ENCODE measurements at places on chromosomes 4 and X. TPM values are rescaled to one million over a fixed set of nuclear protein-coding genes. Genes with fewer than 3 reads are reported as not detected.

Gene F8
- 7.3 TPM for total RNA-seq

- DNase-seq: no peak
Observed at GRCh38 chr4:53928825-53929224, 135.6 kb downstream of the CHIC2 start.

DNA sequence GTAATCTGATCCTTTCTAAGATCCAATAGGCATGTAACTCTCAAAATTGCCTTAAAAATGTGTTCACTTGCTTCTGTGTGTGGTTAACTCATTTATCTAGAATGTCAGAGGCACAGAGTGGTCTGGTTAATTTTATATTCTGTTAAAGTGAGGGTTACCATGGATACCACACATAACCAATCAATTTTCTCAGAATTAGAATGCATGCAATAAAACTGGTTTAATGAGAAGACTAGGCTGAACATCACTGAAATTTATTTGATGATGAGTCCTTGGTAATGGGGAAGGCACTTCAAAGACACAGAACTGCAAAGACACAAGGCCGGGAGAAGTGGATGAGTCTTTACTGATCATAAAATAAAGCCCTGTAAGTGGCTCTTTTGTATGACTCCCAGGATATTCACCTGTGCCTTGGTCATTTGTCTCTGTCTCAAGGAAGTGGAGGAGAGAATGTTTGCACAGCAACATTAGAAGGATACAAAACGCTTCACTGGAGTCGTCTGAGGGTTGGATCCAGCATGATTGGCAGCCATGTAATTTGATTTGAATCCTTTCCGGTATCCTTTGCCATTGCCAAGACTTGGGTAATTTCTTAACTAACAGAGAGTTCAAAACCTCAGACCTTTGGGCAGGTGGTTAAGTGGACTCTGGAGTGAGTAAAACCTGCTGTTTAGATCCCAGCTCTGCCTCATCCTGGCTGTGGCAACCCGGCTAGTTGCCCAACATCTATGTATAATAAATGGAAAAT is 94.0 kb upstream of the RBPJ start:
- DNase-seq: no peak

DNA sequence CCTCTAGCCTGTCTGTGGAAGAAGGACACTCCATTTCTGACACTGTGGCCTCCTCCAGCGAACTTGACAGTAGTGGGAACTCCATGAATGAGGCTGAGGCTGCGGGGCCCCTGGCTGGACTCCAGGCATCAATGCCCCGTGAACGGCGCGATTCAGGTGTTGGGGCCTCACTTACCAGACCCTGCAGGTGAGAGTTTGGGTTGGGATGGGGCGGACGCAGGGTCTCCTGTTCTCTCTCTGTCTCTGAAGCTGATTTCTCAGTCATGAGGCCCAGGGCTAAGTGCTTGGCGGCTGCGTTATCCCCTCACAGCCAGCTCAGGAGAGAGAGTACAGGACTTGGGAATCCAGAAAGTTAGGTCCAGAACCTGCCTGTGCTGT is 71.0 kb downstream of the STARD8 start:
- DNase-seq: no peak

GRCh38 chr4:85000343-85000742 is 33.9 kb upstream of the WDFY3 start:
- no peak for DNase-seq

GRCh38 chr4:19944806-19945205 is 306.9 kb upstream of the SLIT2 start:
- no peak for DNase-seq

Measured in tongue (tissue), 3 donors.